Stimulated activated CD8-positive, alpha-beta memory T cell treated with anti-CD3 and anti-CD28 coated beads, Interleukin-4, amount 100 ng/mL, for 4 hours (primary cell): ENCODE measurements at places on chromosomes 7 and 10.

DNA sequence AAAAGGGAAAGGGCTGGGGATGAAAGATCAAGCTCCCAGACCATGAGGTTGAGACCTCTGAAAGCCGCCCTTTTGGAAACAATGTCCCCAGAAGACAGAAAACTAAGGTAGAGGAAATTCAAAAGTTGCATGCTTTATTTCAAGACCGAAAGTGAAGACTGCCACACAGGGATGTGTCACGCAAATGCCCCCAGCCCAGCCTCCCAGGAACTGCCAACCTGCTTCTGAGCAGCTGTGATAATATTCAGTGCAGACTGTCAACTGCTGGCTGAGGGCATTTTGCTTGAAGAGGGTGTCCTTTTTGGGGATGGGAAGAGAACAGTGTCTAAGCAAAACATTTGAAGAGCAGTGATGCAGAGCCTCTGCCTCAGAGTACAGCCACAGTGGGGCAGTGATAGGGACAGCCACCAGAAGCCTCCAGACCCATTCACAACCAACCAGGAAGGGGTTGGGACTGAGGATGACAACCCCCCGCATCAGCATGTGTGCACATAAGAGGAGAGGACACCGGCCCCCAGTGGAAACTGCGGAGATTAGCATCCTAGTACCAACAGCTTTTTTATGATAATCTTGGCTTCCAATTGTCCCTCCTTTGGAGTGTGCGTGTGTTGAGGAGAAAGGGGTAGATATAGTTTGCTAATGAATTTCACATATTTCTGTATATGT, 34.7 kb upstream of the NFE2L3 start:
- no peak for DNase-seq

DNA sequence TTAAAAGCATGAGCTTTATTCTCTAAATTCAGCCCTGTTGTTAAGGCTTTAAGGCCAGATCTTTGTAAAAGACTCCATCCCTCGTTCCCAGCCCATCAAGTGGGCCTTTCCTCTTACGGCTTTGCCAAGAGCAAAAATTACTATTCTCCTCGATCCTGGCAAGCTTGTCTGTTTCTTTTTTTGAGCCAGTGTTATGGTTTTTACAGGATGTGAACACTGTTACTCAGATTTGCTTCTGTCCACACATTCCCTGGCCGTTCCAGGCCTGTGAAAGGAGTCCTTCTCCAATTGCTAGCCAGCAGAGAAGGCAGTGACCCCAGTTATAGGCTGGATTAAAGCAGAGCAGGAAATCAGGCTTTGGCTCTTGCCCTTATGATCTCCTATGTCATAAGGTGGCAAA, 47.0 kb upstream of the EPC1 start:
- DNase-seq: no peak

- DNase-seq: no peak
Measured at GRCh38 chr7:133550811-133551210, 297.9 kb downstream of the EXOC4 start.

DNA sequence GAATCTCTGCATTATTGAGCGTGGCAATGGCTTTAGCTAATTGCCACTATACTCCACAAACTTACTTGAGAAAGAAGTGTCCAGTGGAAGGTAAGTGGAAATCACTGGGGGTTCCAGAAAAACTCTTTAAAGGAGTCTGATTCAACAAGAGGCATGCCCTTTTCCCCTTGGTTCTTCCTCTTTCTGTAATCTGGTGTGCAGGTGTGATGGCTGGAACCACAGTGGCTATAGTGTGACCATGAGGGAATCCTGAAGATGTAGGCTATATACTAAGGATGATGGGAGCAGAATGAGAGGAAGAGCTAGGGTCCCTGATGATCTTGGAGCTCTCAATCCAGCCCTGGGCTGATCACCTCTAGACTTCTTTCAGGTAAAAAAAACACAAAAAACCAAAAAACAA, 2.0 kb upstream of the CLEC2L start:
- DNase-seq: no peak

- no peak for DNase-seq
Measured at GRCh38 chr10:37703833-37704382, 153.5 kb downstream of the ZNF248 start.

DNA sequence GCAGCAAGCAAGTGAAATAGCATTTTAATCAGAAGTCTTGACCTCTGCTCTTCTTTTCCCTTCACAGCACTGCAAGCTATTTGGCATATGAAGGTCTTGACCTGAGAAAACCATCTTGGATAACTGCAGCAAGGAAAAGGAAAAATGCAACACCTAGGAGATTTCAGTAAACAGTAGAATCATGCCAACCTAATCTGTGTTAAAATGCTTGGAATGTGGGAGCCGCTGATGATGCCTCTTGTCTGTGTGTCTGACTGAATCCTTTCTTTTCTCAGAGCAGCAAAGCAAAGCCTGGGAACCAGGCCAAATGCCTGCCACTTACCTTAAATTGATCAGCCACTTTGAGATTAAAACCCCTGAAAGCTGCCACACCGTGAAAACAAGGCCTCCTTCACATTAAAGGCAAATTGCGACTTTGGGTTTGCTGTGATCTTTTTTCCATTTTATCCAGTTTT, 80.4 kb upstream of the CDK6 start:
- no peak for DNase-seq

DNA sequence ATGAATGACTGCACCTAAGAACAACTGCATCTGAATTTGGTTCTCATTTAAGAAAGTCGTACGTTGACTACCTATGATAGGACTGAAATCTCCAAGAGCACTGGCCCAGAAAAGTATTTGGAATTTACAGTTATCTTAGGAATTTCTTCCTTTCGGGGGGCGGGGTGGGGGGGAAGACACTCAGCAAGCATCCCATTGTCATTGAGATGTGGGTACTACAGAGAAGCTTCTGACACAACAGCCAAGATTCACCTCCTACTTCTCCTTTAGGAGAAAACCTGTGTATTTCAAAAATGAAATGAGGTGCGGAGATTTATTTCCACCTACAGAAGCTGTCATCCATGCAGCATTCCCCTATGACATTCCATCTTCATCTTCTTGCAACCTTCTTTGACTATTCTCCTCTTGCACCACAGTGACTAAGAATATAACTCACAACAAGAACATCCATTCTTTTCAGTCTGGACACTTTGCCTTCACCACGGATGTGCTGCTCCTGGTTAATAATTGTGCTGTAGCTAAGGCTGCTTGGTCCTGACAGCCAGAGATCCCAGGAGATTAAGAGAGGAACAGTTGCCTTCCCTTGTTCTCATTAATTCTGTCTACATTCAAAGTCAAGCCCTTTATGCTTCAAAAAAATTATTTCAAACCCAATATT, 98.4 kb upstream of the FRMD4A start:
- DNase-seq: no peak

- DNase-seq: no peak
Measured at GRCh38 chr10:130899856-130900255, 411.7 kb downstream of the TCERG1L start.

GRCh38 chr10:71638064-71638821, 81.3 kb downstream of the C10orf105 start:
- DNase-seq: no peak

DNA sequence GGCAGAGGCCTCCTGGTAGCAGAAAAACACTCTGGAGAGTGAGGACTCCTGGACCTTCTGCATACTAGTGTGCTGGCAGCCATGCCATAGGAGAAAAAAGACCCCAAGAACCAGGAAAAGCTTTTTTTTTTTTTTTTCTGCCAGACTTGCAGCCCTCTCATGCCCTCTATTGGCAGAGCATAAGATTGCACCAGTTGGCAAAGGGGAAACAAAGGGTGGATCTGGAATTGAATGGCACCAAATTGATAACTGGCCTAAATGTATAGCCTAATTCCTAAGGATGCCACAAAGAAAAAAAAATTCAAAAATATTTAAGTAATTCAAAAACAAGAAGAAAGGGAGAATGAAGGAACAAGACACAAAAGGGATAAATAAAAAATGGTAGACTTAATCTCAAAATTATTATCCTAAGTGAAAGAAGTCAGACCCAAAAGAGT, 112.5 kb upstream of the GHITM start:
- DNase-seq: no peak

GRCh38 chr7:100781255-100781654, 46.1 kb downstream of the EPHB4 start:
- no peak for DNase-seq

DNA sequence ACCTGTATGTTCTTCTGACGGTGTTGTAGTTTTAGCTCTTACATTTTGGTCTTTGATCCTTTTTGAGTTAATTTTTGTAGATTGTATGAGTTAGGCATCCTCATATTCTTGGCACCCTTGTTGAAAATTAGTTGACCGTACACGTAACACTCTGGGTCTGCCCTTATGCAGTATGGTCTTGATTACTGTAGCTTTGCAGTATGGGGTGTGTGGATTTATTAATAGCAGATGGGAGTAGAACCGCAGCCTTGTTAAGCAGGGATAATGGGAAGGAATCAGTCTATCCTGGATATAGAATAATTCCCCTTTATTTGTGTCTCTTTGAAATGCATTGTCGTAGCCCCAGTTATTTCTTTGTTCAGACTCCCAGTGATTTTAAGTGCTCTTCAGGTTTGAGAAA, 95.5 kb downstream of the UBE3C start:
- DNase-seq: no peak

GRCh38 chr7:18117482-18117881, 89.8 kb upstream of the PRPS1L1 start:
- DNase-seq: no peak

DNA sequence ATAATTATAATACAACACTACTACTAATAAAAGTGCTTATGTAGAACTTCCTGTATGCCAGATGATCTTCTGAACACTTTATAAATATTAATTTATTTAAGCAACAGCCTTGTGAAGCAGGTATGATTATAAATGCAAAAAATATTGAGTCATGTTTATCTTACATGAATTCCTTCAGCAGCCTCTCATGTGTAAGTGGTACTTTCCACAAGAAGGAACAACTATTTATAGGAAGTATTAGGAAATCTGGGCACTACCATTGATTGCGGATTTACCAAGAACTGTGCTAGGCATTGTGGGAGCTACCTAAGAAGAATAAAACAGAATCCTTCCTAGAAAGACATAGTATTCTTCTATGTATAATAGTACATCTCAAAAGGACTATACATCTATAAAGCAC, 10.7 kb upstream of the STEAP4 start:
- DNase-seq: no peak

GRCh38 chr10:60388116-60388625, 1.5 kb downstream of the ANK3 start:
- DNase-seq: no peak

DNA sequence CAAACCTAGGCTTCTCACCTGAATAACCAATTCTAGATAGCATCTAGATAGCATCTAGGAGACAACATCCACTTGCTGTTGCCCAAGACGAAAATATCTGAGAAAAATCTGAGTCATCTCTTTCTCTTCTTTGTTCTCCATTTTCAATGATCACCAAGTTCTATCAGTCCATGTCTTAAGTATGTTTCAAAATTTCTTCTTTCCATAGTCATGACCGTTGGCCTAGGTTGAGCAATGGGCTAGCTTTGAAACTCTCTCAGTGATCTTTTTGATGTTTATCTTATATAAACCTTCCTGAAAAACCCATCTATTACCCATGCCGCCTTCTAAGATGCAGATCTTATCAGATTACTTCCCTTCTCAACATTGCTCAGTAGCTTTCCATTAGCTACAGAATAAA, 23.4 kb upstream of the CASD1 start:
- DNase-seq: no peak

- DNase-seq: no peak
Measured at GRCh38 chr7:44305564-44306507, 19.6 kb downstream of the CAMK2B start.

DNA sequence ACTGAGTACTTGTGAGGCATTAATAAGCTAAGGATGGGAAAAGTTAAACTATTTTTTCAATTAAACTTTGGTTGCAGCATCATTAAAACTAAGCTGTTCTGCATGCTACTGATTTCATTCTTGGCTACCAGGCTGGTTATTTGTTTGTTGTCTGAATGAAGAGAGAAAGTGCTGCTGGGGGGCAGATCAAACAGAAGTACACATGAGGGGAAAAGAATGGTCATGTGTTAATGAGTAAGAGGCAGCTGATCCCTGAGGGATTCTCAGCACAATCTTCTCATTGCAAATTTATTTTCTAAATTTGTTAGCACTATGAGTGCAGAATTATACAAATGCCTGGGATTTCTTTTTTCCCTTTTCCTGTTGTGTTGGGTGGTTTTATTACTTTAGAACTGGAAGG, 213.2 kb upstream of the HPS1 start:
- no peak for DNase-seq

DNA sequence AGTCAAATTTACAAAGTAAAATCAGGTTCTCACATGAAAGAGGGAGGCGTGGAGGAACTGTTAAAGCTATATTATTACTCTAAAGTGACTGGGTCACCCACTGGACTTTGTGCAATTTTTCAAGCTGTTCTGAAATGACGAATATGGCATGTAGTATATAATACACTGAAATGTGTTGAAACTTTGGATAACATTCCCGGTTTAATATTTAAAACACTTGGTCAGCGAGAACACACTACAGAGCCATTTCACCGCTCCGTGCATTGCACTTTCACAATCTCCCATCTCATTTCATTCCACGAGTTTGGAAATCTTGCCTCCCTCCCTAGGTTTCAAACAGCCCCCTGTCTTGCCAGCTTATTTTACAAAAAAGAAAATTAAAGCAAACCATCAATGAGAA, 337.9 kb downstream of the WDR11 start:
- DNase-seq: no peak

DNA sequence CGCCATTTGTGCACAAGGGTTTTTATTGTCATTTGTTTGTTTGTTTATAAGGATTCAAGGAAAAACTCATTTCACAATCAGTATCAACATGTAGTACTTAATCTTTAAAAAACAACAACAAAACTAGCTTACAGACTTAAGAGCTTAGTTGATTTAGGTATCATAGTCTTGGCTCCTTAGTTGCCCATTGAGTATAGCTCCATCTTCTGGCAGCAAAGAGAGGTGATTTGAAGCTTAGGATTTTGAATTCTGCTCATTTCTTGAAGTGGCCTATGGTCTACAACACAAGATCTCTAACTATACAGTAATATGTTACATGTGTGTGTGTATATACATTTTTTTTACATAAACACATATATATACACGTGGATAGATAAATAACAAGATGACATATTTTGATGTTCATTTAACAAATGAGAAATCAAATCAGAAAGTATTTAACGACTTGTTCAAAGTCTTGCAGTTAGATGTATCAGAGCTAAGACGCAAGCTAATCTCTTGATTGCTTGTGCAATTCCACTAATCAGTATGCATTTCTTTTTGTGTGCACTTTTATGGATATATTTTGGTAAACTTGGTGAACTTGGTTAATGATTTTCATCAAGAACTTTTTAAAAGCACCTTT, 307.3 kb downstream of the CAMK1D start:
- no peak for DNase-seq
